ENCODE measurements at places on chromosomes 6 and 20.

DNA sequence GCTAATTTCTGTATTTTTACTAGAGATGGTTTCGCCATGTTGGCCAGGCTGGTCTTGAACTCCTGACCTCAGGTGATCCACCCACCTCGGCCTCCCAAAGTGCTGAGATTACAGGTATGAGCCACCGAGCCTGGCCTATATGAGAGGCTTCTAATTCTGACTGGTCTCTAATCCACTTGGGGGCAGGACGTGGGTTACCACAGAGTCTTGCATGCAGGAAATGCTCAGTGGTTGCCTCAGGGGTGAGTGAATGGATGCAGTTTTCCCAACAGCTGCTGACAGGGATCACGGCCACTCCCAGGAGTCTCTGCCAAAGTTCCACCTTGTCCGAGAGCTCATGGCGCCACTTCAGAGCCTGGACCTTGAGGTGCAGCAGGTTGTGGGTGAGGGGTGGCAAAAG is 6.4 kb upstream of the FANCE start:
- no peak for DNase-seq

DNA sequence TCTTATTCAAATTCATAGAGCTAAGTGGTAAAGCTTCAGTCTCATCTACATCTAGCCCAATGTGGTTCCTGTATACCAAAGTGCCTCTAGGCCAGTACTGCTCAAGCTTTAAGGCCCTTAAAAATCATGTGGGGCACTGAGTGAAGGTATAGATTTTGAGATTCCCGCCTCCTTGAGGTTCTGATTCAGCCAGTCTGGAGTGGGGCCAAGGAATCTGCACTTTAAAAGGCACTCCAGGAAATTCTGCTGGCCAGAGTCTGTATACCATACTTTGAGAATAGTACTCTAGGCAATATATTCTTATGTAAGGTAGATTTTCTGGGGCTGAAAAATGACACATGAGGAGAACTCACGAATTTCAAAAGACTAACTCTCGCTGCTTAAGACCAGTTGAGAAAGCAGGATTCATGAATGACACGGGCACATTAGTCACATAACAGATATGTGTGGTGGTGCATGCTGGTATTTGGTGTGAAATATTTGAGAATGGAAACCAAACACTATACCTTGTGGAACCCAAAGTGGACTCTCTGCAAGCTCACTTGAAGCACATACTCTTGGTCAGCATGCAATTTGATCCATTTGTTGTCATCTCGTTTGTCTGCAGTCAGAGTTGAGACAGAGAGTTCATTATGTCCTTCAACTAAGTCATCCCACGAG is 47.6 kb upstream of the SIM1 start:
- no peak for DNase-seq

DNA sequence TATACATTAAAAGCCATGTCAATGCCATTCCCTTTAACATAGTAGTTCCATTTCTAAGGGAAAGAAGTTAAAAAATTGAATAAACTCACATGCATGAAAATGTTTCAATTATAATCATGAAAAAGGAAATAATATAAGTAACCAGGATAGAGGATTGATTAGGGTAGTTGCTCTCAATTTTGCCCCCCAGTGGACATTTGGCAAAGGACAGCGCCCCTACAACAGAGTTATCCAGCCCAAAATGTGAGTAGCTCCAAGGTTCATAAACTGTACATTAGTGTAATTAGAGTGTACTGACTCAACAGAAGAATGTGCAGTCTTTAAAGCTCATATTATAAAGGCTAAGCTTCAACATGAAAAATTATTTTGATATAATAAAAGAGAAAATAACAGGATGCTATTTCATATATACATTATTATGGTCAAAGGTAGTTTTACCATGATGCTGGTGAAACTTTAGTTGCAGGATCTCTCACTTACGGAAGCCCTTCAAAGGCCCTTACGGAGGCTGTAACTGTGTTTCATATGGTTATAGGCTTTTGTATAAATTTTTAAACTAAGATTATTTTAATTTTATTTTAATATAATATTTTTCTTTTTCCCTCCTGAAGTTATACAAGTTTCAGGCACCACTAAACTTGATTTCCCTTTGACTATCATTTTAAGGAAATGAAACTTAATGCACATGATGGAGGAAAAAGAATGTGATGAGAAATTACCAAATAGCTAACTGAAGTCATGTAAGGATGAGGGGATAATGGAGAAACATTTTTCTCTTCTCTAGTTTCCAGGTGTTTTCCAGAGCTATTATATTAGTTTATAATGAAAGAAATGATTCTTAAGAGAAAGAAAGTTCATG is 403.6 kb downstream of the PLCB1 start:
- no peak for DNase-seq

- no peak for DNase-seq
Measured at GRCh38 chr6:42771741-42772100, 10.1 kb upstream of the BICRAL start.

DNA sequence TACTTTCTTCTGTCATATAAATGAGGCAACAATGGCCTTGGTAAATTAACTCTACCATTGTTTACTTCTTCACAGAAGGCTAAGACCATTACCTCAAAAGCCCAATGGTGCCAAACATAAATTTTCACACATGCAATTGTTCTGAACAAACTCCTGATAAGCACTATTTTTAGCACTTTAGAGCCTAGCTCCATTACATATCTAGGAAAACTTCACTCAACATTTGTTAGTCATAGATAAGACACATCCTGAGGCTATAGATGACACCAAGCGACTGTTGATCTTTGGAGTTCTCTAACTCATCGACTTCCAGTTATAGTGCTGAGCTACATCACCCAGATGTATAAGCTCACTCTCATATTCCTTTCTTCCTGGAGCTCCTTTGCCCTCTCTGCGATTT is 245.9 kb downstream of the EYS start:
- no peak for DNase-seq

GRCh38 chr6:168581236-168581635 is 140.3 kb downstream of the SMOC2 start:
- DNase-seq = no peak

- DNase-seq = no peak
Measured at GRCh38 chr6:112096901-112097300, 9.5 kb downstream of the FAM229B start.

DNA sequence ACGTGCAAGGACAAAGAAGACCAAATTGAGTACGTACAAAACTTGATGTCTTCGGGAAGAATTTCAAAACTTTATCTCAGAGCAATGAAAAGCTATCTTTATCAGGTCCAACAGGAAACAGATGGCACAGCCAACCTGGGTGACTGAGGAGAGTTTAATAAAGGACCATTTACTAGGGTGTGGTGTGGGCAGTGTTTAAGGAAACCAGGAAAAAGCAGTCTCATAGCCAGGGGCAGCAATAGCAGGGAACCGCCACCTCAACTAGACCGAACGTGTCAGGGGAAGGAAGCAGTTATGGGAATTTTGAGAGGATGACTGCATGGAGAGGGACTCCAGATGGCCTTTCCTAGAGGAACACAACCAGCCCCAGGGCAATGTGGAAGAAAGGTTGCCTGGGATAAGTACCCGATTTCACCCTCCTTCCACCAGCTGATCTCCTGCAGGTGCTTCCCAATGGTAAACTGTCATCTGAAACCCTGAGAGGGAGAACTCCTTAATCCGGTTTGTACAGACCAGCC is 15.2 kb upstream of the TAAR5 start:
- no peak for DNase-seq

DNA sequence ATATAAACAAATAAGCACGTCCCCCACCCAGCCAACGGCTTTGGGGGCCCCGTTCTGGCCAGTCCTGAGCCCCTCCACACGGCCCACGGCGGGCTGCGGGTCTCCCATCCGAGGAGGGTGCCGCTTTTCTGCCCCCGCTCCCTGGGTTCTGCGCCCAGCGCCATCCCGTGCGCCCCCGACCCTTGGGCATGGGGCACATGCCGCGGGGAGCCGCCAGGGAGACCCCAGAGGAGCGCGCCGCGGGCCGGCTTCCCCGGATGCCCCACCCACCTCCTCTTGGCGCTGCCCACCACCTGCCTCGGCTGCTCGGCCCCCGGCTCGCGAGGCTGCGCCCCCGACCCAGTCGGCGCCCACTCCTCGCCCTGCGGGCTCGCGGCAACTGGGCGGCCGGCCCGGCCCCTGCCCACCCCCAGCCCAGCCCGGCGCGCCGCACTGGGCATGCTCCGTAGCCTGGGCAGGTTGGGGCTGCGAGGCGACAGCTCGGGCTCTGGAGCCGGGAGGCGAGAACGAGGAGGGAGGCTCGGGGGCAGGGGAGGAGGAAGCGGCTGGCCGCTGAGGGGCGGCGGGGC is 570 bp upstream of the PLCB4 start:
- no peak for DNase-seq

All from activated T-cell treated with anti-CD3 and anti-CD28 coated beads, Interleukin-2, amount 50 U/mL, for 24 hours (primary cell).